CD4-positive, alpha-beta T cell treated with Interleukin-17A for 1 hour (primary cell): ENCODE measurements at places on chromosomes 12 and 14.

- DNase-seq, result no peak
These were observed 62.6 kb upstream of the TMCC3 start for GRCh38 chr12:94712815-94713515.

GRCh38 chr12:132765361-132765760 is 3.7 kb upstream of the ANKLE2 start:
- DNase-seq, result no peak

DNA sequence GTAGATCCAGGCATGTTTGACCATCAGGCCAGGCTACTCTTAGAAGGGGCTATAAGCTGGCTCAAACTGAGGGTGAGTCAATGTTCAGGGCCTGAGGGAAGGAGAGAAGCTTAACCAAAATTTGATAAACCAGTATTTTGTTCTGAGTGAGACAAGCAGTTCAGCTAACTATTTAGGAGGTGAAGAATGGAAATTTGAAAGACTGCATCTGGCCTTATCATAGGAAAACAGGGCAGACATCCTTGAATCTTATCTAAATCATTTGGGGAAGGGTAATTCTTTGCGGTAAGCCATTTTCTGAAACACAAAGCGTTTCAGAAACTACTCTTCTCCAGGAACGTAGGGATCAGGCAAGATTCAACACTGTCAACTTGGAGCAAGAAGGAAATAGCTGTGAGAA is 447.2 kb downstream of the SOX5 start:
- no peak for DNase-seq

- no peak for DNase-seq
These were observed 325.8 kb upstream of the DIO3 start for GRCh38 chr14:101235335-101236103.
